ENCODE measurements at places on chromosomes 6 and 20.

DNA sequence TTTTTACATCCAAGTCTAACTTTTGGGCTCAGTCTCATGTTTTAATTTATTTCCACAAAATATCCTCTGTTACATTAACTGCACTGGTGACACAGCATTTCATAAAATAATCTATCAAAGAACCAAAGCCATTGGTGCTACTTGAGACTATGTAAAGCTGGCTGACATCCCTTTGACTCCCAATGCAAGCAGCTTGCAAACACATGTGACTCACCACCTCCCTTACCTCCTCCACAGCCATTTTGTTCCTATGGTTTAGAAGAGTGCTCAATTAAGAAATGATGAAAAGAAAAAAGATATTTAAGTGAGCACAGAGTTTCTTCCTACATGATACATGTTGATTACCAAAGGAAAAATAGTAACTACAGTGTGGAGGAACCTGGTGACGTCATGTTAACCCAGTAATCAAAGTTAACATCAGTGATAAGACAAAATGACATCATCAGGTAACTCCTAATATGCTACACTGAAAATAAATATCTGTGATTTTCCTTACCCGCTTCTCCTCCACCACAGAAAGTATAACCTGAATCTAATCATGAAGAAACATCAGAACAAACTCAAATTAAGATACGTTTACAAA lies 53.3 kb upstream of the LGSN start:
- no peak for DNase-seq

- DNase-seq, result no peak
These were observed 93.5 kb upstream of the KCNK16 start for GRCh38 chr6:39416026-39416425.

- no peak for DNase-seq
These were observed 34.6 kb upstream of the NKX2-2 start for GRCh38 chr20:21548390-21549035.

DNA sequence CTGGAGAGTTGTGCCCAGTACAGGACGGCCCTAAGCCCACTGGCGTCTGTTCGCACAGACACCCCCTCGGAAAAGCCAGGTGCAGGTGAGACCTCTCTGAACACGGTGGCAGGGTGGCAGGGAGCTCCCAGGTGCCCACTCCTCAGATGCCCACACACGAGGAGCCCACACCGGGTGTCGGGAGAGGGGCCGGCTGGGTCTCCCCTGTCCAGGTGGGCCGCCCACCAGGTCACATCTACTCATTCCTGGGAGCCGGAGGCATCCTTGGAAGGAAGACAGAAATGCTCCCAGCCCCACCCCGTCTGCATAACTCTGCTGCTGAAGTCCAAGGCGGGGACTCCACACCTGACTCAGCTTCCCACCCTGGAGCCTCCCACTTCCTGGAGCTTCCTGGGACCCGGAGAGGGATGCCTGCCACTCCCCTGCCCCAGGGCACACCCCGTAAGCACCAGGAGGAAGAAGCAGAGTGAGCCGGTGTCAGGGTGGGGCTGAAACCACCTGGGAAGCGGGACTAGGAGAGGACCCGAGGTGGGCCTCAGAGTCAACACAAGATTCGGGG lies 2.5 kb downstream of the SRMS start:
- DNase-seq, result no peak

GRCh38 chr6:154648888-154649205 lies 84.4 kb upstream of the SCAF8 start:
- no peak for DNase-seq

DNA sequence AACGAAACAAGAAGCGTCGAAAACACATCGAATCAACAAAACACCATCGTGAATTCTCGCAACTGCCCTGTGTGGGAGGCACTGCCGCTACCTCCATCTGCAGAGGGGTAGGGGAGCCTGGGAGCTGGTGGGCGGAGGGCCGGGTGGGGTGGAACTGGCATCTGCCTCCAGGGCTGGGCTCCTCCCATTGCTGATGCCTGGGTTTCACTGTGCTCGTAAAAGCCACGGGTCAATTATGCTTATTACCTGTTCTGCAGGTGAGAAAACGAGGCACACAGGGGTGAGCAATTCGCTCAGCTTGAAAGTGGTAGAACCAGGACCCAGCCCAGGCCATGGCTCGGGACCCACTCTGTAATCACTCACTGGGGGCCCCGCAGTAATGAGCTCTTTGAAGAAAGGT lies 16.5 kb upstream of the SULF2 start:
- no peak for DNase-seq

GRCh38 chr6:55957961-55958422 lies 82.6 kb upstream of the BMP5 start:
- DNase-seq, result peak; percentile 54

- no peak for DNase-seq
These were observed 71.1 kb downstream of the SRC start for GRCh38 chr20:37416848-37417616.

GRCh38 chr20:56827763-56828162 lies 198.7 kb downstream of the TFAP2C start:
- no peak for DNase-seq

Measured in stromal cell of bone marrow (primary cell).